Stimulated activated CD8-positive, alpha-beta memory T cell treated with anti-CD3 and anti-CD28 coated beads, Interleukin-4, amount 100 ng/mL, for 48 hours (primary cell): ENCODE measurements at places on chromosomes 13 and 19.

GRCh38 chr13:33189470-33189869 is 96.1 kb downstream of the STARD13 start:
- no peak for DNase-seq

DNA sequence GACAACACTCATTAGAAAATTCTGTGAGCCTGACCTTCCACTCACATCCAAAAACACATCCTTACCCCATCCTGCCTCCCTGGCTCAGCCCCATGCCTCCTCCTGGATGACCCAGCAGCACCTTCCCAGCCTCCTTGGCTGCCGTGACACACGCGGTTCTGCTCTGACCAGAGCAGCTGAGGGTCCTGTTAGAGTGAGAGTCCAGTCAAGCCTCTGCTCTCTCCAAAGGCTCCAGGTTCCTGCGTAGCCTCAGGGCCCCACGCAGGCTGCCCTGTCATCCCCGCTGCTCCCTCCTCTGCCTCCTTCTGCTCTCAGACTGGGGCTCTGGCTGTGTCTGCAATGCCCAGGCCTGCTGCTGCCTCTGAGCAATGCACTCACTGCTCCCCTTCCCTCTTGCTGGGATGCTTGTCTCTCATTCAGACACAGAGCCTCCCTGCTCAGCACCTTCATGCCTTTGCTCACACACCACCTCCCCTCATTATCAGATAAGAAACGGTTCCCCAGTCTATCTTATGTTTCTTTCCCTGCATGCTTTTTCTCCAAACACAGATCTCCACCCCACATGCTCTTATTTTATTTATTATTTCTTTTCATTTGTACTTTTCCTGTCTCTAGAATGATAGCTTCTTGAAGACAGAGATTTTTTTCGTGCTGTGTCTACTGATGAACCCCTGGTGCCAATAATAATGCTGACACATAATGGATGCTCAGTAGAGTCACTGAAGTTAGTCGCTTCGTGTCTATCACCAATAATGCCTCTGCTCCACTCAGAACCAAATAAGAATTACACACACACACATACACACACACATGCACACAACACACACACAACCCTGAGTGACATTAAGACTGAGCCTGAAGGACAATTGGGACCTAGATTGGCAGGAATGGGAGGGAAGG is 10.2 kb upstream of the SIGLEC6 start:
- DNase-seq, result no peak

DNA sequence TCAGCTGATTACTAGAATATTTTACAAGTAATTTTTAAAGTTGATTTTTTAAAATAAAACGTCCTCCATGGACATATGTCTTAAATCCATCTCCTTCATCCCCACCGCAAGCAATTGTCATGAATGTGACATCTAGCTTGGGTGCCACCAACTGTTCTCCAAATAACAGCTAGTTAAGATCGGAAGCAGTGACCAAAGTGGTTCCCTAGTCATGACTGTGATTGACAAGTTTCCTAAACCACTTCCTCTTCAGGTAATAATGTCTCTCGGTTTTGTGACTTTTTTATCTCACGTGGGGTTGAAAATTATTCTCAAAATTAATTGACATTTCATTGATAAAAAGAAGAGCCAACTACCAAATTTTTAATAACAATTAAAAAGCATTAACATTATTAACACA is 135.3 kb upstream of the MIR17HG start:
- no peak for DNase-seq

- DNase-seq, result no peak
Observed at GRCh38 chr13:96646515-96647211, 347.6 kb downstream of the OXGR1 start.

- no peak for DNase-seq
Observed at GRCh38 chr19:51111606-51112005, 3.4 kb upstream of the CTU1 start.

DNA sequence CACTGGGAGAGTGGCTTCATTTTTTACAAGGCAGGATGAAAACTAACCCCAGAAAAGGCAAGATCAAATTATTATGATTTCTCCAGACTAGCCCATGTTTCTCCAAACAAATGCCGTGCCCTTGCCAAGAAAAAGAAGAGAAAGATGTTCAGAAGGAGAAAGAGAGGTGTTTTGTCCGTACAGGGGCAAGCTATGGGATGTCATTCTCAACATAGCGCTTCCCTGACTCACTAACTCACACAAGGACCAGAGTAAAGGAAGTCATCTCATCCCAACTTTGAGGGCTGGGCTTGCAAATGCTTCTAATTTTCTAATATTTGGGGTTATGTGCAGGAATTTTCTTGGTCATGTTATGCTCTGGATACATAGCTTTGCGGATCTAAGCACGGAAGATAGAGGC is 224.2 kb upstream of the MAB21L1 start:
- no peak for DNase-seq
